ENCODE measurements at places on chromosomes 2 and 18.
A peak's percentile ranks its signal among the peaks of the same experiment; 100 is the strongest.

DNA sequence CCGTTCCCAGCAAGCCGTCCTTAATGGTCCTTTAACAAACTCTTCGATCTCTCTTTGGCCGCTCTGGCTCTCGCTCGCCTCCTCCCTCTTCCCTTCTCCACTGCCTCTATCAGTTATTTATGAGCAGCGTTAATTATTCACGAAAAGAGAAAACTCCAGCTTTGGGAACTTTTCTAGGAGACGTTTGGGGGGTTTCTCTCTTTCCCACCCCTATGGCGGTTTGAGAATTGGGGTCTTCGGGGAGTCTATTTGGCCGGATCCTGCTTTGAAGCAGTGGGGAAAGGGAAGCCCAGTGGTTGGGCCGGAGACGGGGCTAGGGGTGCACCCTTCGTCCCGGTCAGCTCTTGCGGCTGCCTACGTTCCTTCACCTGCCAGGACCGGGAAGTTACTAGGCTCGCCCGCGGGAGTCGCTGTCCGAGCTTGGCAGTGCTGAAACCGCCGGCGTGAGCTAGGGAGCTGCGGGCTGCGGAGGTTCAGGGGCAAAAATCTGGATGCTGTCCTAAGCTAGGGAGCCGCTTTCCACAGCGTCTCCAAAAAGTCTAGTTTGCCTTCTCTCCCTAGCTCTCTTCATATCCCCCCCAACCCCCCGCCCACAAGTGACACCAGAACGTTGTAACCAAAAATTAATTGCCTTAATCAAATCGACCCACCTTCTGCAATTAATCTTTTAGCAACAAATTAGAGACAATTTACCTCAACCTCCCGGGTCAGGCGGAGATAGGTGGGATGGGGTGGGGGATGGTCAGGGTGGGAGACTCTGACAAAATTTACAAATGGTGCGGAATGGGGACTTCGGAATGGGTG lies 8.9 kb upstream of the SKOR2 start:
- DNase-seq, result no peak

- DNase-seq, result no peak
Observed at GRCh38 chr2:112001136-112001715, 53.8 kb upstream of the TMEM87B start.

- no peak for DNase-seq
Observed at GRCh38 chr2:203732953-203733510, 26.6 kb downstream of the CD28 start.

DNA sequence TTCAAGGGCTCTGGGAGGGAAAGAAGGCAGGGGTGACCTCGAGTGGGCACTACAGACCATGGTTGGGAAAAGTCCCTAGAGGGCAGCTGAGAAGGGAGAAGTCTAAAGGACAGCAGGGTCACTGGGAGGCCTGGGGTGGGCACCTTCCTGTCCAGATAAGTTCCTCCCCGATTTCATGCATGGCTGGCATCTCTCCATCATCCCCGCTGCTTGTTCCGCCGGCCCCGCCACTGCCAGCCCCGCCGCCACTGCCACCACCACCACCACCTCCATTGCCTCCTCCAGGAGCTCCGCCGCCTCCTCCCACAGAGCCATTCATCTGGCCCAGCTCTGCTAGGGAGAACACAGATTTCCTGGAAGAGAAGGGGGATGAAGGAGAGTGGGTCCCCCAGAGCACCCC lies 53.6 kb downstream of the MTHFD2 start:
- no peak for DNase-seq

GRCh38 chr2:184908966-184909365 lies 310.6 kb downstream of the ZNF804A start:
- no peak for DNase-seq

- DNase-seq, result no peak
Observed at GRCh38 chr18:26196605-26197004, 29.6 kb upstream of the TAF4B start.

GRCh38 chr2:24049485-24050021 lies at the start of gene FKBP1B:
TSS of gene FKBP1B (plus strand) at chr2:24049741. CDS start at chr2:24049850, 109 bp downstream.
- DNase-seq, result peak; percentile 11

- no peak for DNase-seq
Observed at GRCh38 chr2:139271149-139271548, 491.0 kb upstream of the NXPH2 start.

- DNase-seq, result no peak
Observed at GRCh38 chr18:52888014-52888413, 548.0 kb downstream of the DCC start.

GRCh38 chr18:35592298-35592697 lies 10.8 kb downstream of the GALNT1 start:
- no peak for DNase-seq

DNA sequence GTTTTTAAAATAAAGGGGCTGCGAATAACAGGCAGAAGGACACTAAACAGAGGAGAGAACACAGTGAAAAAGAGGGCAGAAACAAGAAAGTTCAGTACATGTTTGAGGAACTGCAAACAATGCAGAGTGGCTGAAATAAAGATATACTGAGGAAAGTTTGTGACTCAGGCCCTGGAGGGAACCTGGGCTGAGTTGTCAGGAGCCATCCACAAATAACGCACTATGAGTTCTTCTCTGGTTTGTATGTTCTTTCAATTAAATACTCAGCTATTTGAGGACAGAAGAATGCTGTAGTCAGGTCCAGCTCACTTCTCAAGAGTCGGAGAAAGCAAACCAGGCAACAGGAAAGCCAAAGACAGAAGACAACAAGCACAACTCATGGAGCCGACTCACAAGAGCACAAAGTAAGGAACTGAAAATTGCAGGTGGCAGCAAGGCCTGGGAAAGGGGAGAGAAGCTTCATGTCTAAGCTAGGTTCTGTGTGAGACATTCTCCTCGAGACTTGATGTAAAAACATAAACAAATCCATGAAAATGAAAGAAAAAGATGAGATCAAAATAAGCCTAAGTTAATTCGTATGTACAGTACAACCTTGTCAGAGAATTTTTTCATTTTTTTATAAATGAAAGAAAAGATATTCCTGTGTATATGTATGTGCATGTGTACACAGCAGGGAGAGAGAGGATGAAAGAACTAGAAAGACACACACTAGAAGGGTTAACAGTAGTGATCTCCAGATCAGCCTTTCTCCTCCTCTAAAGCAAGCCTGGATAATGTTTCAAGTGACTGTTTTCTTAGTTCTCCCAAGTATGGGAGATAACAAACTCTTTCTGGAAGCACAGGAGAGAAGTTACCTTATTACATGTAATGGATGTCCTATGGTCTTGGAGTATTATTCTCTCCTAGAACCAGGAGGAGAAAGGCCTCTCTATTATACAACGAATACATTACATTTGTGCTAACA lies 41.5 kb downstream of the CHN1 start:
- no peak for DNase-seq

DNA sequence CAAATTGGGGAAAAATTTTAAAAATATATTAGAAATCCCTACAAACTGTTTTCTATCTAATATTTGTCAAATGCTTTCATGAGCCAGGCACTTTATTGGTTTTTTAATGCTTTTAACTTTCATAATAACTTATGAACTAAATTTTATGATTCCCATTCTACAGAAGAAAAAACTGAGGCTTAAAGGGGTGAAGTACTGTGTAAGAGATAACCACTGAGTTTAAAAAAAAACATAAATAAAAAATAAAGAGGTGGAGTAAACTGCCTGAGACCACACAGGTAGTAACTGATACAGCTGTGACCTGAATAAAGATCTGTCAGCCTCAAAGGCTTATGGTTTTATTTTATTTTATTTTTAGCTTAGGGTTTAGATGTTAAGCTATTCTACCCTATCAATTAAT lies 24.7 kb downstream of the PNPT1 start:
- no peak for DNase-seq

GRCh38 chr18:49212819-49213218 lies 247.6 kb downstream of the DYM start:
- no peak for DNase-seq

DNA sequence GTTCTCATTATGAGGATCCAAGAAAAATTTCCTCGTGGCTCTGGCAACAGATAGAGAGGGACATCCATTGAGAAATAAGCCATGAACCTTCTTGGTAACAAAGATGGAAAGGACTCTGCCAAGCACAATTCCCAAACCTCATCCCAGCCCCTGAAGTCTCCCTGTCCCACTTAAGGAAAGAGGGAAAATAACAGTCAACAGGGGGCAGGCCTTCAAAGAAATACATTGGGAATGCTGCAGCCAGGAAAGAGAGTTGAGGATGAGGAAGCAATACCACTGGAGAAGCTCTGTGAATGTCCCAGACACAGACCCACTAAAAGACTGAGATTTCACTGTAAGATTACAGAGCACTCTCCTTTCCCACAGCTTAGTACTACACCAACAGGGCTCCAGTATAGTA lies 93.2 kb downstream of the CD226 start:
- no peak for DNase-seq

DNA sequence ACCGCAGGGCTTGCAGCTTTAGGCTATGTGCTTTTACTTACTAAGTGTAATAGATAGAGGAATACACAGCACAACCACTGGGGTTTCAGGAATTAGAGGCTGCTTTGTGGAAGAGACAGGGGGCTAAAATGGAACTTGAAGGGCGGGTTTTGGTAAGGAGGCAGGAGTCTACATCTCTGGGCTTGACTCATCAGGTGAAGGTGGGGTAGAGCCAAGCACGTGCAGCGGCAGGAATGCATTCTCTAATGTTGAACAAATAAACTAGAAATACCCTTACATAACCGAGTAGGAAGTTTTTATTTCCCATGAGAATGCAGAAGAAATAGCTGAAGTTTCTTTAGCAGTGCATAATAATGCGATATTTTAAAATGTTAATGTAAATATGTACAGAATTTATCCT lies 673.8 kb upstream of the SALL3 start:
- DNase-seq, result no peak

- no peak for DNase-seq
Observed at GRCh38 chr2:127535422-127535901, at the start of gene MYO7B. TSS of gene MYO7B (plus strand) at chr2:127535683. CDS start at chr2:127559723, 24,040 bp downstream.

- no peak for DNase-seq
Observed at GRCh38 chr2:160125828-160126227, 63.4 kb upstream of the PLA2R1 start.

GRCh38 chr2:160492401-160493226 lies 993 bp downstream of the RBMS1 start:
- DNase-seq, result peak; percentile 63

DNA sequence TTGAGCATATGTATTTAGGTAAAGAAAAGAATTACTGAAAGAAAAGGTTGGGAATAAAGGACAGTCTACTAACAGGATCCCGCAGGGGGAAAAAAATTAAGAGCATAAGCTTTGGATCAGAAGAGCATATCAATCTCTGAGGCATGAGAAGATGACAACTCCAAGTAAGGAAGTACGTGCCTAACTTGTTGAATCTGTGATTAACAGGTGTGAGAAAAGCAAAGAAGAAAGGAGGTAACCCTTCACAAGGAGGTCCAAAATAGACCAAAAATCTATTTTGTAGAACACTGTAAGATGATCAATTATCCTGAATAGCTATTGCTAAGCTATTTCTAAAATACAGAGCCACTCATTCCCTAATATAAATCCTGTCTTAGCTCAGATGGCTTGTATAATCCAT lies 32.8 kb downstream of the TRIP12 start:
- no peak for DNase-seq

GRCh38 chr2:228023619-228024018 lies 152.2 kb downstream of the DAW1 start:
- no peak for DNase-seq

DNA sequence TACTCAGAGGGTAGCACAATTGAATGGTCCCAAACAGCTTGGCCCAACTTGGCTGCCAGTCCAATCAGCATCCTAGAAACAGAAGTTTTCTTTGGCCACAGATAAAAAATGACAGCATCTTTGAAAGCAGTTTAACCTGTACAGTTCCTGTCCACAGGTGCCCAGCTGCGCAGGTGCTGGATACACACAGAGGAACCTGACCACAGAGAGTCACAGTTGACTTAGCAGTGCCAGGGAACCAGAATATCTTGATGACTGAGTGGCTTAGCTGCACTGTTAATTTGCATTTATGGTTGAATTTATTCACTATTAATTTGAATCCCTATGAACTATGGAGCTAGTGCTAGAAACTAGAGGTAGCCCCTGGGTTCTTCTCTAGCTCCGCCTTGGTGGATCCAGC lies 93.7 kb downstream of the TPGS2 start:
- DNase-seq, result no peak

GRCh38 chr2:124610866-124611265 lies 585.8 kb downstream of the CNTNAP5 start:
- DNase-seq, result no peak

GRCh38 chr2:65724752-65725151 lies 292.4 kb upstream of the SPRED2 start:
- no peak for DNase-seq

DNA sequence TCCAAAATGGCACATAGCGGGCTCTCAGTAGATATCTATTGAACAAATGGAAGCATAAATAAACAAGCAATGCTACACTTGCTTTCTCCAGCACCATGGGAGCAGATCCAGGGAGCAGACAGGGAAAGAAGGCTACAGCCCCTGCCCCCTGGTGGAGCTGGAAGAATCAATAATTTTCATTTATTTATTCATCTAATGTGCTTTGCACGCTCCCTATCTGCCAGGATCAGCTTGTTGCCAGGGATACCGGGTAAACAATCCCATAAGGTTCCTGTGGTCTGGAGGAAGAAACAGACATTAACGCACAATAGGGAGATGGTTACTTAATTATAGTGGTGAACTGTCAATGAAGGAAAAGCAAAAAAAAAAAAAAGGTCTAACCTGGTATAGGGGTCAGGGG lies 40.1 kb upstream of the CLASP1 start:
- no peak for DNase-seq

- no peak for DNase-seq
Observed at GRCh38 chr2:184875911-184876310, 277.6 kb downstream of the ZNF804A start.

GRCh38 chr2:88131201-88131998 lies 3.5 kb upstream of the FABP1 start:
- DNase-seq, result no peak

GRCh38 chr2:10883801-10884478 lies 27.8 kb upstream of the KCNF1 start:
- DNase-seq, result no peak

- no peak for DNase-seq
Observed at GRCh38 chr2:26870585-26871095, 22.7 kb downstream of the DPYSL5 start.

- no peak for DNase-seq
Observed at GRCh38 chr2:111164078-111164477, 43.4 kb downstream of the BCL2L11 start.

DNA sequence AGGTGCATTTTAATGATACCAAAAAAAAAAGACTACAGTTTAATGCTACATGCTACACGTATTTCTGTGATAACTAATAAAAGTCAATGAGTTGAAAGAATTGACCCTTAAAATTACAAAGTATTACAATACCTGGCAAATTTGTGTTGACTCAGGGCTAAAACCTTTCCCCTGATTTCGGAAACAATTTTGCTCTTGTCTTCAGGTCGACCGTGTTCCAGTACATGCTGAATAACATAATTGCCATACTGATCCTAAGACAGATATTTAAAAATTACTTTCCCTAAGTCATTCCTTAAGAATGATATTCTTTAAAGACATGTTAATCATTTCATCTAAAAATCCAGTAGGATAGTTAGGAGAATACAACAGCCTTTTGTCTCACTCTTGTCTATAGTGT lies 29.8 kb upstream of the SDC1 start:
- no peak for DNase-seq

- no peak for DNase-seq
Observed at GRCh38 chr2:200252265-200253067, 54.0 kb upstream of the SPATS2L start.
